ENCODE measurements at places on chromosomes 1 and 21. TPM values are rescaled to one million over a fixed set of nuclear protein-coding genes. Genes with fewer than 3 reads are reported as not detected.

DNA sequence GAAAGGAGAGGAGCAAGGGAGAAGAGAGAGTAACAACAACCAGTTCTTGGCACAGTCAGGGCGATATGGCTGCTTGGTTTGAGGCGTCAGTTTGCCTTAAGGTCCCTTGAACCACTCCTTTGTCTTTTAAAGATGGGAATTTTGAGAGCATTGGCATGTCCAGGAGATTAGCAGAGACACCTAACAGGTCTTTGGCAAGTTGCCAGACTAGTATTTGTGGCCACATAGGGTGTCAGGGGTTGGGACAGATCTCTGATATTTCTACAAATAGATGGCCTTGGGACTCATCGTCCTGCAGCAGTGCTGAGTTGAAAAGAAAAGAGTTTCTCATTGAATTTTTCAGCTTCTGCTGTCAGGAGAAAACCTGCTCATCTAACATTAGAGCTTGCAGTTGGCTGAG is 55.3 kb upstream of the KCND3 start:
- no peak overlapping the region for H3K27ac ChIP-seq
- H3K4me1 ChIP-seq: no peaks in the 10 kb centered on the region
- no peaks in the 10 kb centered on the region for H3K36me3 ChIP-seq
- no peaks in the 10 kb centered on the region for H3K27me3 ChIP-seq
- DNase-seq: no peak
- H3K4me3 ChIP-seq: no peak overlapping the region

- peak; percentile 98 for DNase-seq
- H3K4me1 ChIP-seq: peaks cover 6% of the 10 kb centered on the region
- peak within 1 kb of the TSS; percentile 73 for H3K27ac ChIP-seq
- peaks cover 15% of the 10 kb centered on the region for H3K36me3 ChIP-seq
- H3K4me3 ChIP-seq: peak within 1 kb of the TSS; percentile 96
- no peaks in the 10 kb centered on the region for H3K27me3 ChIP-seq
Measured at GRCh38 chr1:15975805-15976680, at the start of gene ZBTB17. Gene ZBTB17 (minus strand): TSS chr1:15976101. CDS start chr1:15948495, 27,606 bp downstream.

DNA sequence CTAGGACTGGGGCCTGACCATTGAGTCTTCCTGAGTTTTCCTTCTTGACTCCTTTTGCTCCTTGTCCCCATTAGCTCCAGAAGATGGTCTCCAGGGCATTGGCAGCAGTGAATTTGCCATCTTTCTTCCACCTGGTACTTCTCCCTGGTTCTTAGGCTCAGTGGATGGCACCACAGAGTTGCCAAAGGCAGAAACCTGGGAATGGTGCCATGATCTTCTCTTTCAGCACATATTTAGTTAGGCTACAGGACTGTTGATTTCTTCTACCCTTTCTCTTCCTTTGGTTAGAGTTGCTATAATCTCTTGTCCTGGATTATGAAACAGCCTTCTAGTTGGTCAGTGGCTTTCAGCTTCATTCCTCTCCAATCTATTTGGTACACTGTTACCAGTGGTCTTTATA is 6.2 kb downstream of the ZBTB40 start:
- no peak for DNase-seq
- no peaks in the 10 kb centered on the region for H3K27me3 ChIP-seq
- no peaks in the 10 kb centered on the region for H3K36me3 ChIP-seq
- no peak overlapping the region for H3K4me3 ChIP-seq

DNA sequence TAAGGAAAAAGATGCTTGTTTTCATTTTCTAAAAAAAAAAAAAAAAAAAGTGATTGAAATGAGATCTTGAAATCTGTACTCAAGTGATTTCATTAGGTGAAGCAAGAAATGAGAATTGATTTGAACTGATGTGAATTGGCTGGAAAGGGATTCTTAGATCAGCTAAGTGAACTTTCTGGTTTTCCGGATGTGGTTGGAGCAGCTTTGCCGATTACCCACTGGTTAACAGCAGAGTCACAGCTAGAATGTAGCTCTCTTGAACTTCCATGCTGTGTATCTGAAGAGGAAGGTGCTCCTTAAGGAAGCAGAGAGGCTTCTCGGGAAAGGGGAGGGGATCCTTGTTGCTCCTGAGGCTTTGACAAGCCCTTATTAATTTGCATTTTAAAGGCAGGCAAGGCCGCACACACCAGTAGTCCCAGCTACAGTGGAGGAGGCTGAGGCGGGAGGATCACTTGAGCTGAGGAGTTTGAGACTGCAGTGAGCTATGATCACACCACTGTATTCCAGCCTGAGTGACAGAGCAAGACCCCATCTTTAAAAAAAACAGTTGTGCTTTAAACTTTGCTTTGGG is 28.7 kb upstream of the PWP2 start:
- no peaks in the 10 kb centered on the region for H3K27me3 ChIP-seq
- H3K27ac ChIP-seq: no peak overlapping the region
- peaks cover 26% of the 10 kb centered on the region for H3K36me3 ChIP-seq
- no peak overlapping the region for H3K4me3 ChIP-seq
- DNase-seq: no peak
- H3K4me1 ChIP-seq: no peaks in the 10 kb centered on the region

- H3K36me3 ChIP-seq: no peaks in the 10 kb centered on the region
- no peak overlapping the region for H3K4me3 ChIP-seq
- H3K27ac ChIP-seq: no peak overlapping the region
- H3K27me3 ChIP-seq: no peaks in the 10 kb centered on the region
Measured at GRCh38 chr1:228751360-228752098, 16.2 kb downstream of the RHOU start.

DNA sequence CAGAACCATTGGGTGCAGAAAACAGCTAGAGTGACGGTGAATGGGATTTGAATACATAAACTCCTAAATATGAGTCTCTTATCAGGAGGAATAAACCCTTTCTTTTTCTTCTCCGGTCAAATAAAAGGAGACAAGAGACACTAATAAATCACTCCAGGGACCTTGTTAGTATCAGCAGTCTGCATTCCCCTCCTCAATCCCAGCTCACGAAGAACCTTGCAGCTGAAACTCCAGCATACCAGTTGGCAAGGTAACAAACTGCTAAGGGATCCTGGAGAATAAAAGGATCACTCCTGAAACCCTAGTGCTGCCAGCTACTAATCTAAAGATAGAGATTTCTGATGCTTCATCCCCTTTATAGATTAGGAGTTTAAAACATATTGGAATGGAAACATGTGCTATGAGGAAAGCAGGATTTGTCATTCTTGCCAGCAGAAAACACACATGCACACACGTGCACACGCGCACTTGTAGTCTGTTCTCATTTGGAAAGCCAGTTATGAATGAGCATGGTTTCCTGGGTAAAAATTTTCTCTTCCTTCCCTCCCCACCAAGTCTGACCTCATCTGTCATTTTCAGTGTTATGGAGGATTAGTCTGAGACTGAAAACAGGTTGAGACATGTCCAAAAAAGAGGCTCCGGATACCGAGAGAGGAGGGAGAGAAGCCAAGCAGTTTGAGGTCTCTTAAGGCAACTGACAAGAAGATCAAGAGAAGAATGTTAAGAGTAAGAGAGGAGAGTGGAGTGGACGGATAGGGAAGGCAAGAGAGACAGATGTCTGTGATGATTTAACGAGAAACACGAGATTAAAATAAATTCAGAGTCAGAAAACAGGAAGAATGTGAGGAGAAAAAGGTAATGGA is 10.9 kb downstream of the IER5 start:
- peak; percentile 77 for DNase-seq
- peak overlapping the region; percentile 21 for H3K4me3 ChIP-seq
- peaks cover 91% of the 10 kb centered on the region for H3K4me1 ChIP-seq
- no peaks in the 10 kb centered on the region for H3K27me3 ChIP-seq
- no peaks in the 10 kb centered on the region for H3K36me3 ChIP-seq
- peak overlapping the region; percentile 96 for H3K27ac ChIP-seq

DNA sequence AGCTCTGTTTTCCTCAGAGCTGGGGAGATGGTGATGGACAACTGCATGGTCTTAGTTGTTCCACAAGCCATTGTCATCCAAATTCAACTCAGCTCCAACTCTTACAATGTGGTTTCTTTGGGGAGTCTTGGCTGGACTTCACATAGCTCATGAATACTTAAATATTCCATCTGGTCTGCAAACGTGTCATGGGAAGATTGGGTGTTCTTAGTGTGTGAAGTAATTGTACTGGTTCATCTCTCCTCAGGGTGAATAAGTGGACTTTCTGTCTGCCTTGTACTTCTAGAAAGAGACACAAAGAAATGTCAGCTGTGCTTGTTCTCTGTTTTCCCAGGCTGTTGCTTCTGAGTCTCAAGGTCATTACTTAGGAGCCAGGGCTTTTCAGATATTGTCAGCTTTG is 106.6 kb downstream of the VPS13D start:
- no peak for DNase-seq
- peaks cover 17% of the 10 kb centered on the region for H3K36me3 ChIP-seq
- H3K4me1 ChIP-seq: peaks cover 20% of the 10 kb centered on the region
- H3K27me3 ChIP-seq: no peaks in the 10 kb centered on the region
- H3K4me3 ChIP-seq: no peak overlapping the region

- H3K36me3 ChIP-seq: 0 out of 2 replicates have a peak, but pooled peaks cover 2% of the 10 kb centered on the region
- no peak overlapping the region for H3K27ac ChIP-seq
Measured at GRCh38 chr1:202452508-202452907, 104.0 kb downstream of the PPP1R12B start.

Gene RHBDL2
- total RNA-seq: 0.10 TPM

Gene ROR1
- total RNA-seq: 5.5 TPM

DNA sequence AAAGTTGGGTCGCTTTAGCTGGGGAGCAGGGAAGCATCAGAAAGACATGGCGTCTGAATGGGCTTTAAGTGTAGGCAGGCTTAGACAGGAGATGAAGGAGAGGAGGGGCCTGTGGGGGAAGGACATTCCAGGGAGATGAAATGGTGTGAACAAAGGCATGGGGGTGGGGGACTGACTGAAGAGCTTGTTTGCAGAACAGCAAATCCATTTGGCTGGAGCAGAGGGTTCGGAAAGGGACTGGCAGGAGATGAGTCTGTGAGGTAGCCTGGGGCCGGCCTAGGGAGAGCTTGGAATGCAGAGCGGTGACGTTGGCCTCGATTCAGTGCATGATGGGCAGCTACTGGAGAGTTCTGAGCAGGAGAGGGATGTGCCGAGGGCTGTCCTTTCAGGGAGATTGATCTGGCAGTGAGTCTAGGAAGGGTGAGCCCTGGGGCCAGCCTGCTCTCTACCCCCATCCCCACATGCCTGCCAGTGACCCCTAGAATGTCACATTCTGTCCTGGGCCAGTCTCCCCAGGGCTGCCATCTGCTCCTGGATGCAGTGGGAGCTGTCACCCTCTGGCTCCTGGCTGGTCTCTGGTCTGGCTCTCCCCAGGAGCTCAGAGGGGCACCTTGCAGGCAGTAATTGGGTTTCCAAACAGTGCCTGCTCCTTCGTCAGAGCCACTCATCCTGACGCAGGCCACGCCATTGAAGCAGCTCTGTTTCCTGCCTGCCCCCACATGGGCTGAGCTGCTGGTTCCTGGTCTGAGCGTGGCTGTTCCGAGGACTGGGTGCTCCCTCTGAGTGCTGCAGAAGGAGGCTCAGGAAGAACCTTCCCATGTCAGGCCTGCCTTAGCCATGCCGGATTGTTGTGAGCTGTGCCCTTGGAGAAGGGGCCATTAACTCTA is 22.3 kb upstream of the TMEM222 start:
- no peak overlapping the region for H3K4me3 ChIP-seq
- peak overlapping the region; percentile 74 for H3K27ac ChIP-seq
- peak; percentile 36 for DNase-seq
- no peaks in the 10 kb centered on the region for H3K27me3 ChIP-seq
- peaks cover 27% of the 10 kb centered on the region for H3K4me1 ChIP-seq

- no peak for DNase-seq
- peaks cover 24% of the 10 kb centered on the region for H3K4me1 ChIP-seq
- H3K36me3 ChIP-seq: no peaks in the 10 kb centered on the region
- no peak overlapping the region for H3K4me3 ChIP-seq
- no peaks in the 10 kb centered on the region for H3K27me3 ChIP-seq
Measured at GRCh38 chr1:150015651-150016131, 5.2 kb upstream of the OTUD7B start.

- H3K4me1 ChIP-seq: 0 out of 2 replicates have a peak, but pooled peaks cover 5% of the 10 kb centered on the region
- H3K36me3 ChIP-seq: no peaks in the 10 kb centered on the region
- no peak overlapping the region for H3K4me3 ChIP-seq
- H3K27ac ChIP-seq: no peak overlapping the region
Measured at GRCh38 chr1:241641773-241642592, 1.8 kb upstream of the CHML start.

DNA sequence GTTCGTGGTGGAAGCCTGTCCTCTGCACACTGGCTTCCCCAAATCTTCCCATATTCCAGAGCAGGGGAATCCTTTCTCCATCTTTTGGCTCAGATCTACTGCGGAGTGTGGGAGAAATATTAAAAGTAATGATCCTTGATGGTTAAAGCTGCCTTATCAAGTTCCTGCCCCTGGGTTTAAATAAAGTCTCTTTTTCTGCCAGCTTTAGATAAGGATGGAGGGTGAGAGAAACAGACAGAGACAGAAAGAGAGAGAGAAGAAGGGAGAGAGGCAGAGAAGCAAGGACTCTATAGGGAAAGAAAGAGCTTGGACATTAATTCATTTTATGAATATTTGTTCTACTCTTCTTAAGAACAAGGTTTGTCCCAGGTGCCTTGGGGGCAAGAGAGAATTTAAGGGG is 98.0 kb downstream of the KCNJ15 start:
- DNase-seq: no peak
- H3K27ac ChIP-seq: no peak overlapping the region
- H3K36me3 ChIP-seq: no peaks in the 10 kb centered on the region

Gene RASAL2
- total RNA-seq: 8.1 TPM

Gene LRRC53
- total RNA-seq: not detected

DNA sequence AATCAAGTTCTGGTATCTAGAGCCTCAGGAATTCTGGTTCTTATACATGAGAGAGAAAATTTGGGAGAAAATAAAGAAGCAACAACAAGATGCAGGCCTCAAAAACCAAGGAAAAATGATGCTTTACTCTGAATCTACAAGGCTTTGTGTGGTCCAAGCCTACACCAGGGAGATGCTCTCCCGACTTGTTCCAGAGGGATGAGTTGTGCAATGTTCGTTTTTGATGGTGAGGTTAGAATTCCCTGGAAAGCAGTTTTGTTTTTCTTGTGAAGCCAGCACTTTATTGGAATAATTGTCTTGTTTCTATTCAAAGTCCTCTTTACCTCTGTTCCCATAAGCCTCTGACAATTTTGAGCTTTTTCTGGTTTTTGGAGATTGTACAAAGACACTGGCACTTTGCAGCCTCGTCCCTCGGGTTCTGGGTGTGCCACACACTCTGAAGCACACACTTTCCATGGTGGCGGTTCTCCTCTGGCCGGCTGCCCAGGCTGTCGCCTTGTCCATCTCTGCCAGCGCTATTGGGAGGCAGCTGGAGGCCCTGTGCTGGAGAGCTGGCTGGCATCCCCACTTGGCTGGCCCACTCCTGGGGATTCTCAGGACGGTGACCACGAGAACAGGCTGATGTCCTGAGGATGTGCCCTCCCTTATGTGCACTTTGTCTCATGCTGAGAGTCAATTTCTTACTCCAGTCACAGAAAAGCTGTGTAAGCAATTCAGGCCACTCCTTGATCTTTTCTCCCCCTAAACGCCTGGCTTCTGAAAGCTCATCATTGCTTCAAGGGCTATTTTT is 70.2 kb downstream of the EDEM3 start:
- H3K27me3 ChIP-seq: no peaks in the 10 kb centered on the region
- H3K4me3 ChIP-seq: no peak overlapping the region
- H3K36me3 ChIP-seq: no peaks in the 10 kb centered on the region
- no peaks in the 10 kb centered on the region for H3K4me1 ChIP-seq
- no peak for DNase-seq

Gene SPRR2A
- total RNA-seq: not detected

Gene KCNJ9
- not detected for total RNA-seq

All from SJCRH30 (cell line).